ENCODE measurements at places on chromosomes 3 and 15.

DNA sequence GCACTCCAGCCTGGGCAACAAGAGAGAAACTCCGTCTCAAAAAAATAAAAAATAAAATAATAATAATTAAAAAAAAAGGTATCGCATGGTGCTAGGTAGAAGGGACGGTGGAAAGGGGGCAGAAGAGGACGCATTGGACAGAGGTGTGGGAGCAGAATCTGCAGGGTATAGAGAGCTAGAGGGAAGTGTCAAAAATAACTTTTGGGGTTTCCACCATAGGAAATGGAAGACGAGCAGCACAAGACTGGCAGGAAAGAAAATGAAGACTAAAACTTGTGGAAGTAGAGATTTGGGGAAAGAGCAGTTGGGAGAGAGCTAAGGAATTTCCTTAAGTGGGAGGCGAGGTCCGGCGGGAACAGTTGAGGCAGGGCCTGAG lies 585 bp upstream of the MKRN2 start:
- DNase-seq = no peak

- no peak for DNase-seq
These were observed 113.3 kb upstream of the PHLDB2 start for GRCh38 chr3:111745786-111746185.

GRCh38 chr3:107663266-107663665 lies 140.5 kb downstream of the BBX start:
- DNase-seq = no peak

DNA sequence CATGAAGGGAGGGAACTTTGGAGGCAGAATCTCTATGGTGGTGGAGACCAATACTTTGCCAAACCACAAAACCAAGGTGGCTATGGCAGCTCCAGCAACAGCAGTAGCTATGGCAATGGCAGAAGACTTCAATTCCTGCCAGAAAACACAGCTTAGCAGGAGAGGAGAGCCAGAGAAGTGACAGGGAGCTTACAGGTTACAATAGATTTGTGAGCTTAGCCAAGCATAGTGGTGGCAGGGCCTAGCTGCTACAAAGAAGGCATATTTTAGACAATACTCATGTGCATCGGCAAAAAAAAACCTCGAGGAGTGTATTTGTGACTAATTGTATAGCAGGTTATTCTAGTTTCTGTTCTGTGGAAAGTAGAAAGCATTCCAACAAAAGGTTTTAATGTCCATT lies 6.4 kb upstream of the CSTA start:
- no peak for DNase-seq
